ENCODE measurements at places on chromosomes 7 and 10.

- no peak for DNase-seq
Observed at GRCh38 chr7:83633516-83633915, 15.4 kb downstream of the SEMA3E start.

DNA sequence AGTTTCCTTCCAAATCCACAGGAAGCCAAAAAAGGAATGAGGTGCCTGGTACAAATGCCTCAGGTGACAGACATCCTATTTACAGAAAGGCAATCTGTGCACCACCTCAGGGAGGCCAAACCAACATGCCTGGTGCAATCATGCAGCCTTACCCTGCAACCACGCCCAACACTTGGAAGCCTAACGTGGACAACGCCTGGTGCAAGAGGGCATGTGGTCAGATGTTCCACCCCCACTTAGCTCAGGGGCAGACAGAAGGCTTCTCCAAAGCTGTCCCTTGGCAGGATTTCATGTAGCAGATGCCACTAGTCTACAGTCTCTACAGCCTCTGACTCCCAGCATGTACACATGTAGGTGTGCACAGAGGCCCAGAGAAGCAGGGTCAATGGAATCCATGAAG lies 89.5 kb downstream of the KCNMA1 start:
- DNase-seq: no peak

- DNase-seq: no peak
Observed at GRCh38 chr10:74460812-74461211, 309.8 kb downstream of the ADK start.

DNA sequence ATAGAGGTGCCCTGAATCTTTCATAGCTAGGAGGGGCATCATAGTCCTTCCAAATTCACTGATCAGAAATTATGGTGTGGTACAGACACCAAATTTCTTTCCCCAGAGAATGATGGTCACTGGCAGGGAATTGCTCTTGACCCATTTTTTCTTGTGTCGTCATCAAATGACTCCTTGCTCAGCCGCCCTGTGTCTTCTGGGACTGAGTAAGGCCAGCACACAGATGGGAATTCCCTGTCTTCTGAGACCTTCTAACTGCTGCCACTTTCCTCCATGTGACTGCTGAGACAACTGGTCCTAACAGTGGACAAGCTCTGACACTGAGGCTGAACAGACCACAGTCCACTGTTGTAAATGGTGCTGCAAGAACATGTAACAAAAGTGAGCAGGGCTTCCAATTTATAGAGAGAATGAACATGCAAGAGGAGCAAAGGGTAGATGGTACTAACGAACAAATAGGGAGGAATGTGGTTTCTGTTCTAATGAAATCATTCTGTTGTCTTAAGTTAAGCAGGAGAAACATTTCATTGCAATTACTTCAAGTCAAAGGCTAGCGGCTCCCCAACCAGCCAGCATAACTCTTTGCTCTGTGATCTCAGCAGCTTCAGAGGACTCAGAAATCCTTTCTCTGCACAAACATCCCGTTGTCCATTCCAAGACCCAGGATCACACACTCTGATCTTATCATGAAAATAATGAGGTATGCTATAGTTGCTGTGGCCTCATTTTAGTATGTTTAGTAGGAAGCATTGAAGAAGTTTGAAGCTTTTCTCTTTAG lies 235.9 kb upstream of the PRSS1 start:
- no peak for DNase-seq

DNA sequence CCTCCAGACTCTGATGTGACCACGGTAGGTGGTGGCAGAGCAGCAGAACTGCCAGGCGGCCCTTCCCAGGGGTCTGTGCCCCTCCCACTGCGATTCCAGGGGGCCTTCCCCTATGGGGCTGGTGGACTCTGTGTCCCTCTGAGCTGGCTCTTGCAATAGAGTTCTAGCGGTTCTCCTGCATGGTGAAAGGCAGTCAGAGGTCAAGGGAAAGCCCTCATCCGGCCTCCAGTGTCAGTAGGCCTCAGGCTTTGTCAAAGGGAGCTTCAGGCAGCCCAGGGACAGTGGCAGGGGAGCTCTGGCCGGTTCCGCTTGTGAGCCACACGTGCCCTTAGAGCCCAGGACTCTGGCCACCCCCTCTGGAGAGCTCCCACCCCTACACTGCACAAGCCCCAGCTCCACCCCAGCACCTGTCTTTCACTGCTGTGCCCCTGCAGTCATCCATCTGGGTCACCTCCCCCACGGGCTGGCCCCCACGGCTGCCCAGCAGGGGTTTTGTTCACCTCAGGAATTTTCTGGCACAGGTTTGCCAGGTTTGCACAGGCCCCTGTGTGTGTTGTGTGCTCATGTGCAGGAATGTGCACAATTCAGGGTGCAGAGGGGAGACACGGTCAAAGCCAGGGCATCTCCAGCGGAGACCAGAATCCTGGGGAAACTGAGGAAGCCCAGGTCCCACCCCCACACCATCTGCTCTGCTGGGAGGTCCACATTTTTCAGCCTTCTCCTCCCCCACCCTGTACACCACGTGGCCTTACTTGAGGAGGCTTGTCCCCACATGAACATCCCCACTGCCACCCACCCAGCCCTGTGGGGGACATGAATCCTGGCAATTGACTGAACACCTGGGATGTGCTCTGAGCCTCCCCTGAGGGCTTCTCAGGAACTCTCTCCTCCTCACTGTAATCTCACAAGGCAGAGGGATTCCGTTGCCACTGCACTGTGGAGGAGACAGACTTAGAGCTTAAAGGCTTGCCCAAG lies 23.8 kb downstream of the C10orf105 start:
- DNase-seq: no peak

DNA sequence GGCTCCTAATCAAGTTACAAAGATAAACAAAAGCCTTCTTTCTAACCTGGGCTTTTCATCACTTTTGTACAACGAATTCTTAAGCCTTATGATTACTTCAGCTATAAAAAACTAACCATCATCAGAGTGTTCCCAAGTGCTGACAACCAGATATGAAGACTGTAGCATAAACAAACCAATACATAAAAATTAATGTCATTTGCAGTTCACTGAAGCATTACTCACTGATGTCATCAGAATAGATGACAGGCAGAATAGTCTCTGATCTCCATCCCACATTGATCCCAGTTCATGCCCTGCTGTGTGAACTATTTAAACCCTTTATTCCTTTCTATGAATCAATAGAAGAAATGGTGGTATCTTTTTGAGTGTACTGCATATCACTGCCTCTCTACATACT lies 84.4 kb downstream of the DNAJC1 start:
- no peak for DNase-seq
